ENCODE measurements at places on chromosomes 6 and 20.

- no peak for DNase-seq
Measured at GRCh38 chr20:4844751-4845465, 123.2 kb downstream of the PRND start.

GRCh38 chr20:44776980-44777379, 31.3 kb downstream of the KCNK15 start:
- no peak for DNase-seq

- no peak for DNase-seq
Measured at GRCh38 chr20:4978050-4978918, 23.0 kb downstream of the SLC23A2 start.

DNA sequence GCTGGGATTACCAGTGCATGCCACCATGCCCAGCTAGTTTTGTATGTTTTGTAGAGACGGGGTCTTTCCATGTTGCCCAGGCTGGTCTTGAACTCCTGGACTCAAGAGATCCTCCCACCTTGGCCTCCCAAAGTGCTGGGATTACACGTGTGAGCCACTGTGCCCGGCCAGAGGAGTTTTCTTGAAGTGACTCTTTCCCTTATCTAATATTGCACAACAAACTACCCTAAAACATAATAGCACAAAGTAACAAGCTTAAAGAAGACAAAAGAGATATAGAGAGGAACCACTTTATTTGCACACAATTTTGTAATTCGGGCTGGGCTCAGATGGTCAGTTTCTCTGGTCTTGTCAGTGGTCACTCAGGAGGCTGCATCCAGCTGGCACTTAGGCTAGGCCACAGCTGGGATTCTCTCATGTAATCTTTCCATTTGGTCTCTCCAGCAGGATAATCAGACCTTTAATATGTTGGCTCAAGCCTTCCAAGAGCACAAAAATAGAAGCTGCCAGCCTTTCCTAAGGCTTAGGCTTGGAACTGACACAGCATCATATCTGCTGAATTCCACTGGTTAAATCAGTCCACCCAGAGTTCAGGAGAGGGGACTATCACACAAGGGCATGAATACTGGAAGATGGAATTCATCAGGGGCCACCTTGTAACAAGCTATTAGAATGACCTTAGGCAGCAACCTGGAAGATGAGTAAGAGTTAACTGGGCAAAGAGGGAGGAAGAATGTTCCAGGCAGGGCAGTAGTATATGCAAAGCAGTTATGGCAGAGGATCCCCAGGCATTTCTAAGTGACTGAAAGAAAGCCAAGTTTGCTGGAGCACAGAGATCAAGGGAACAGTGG, 56.7 kb upstream of the PNRC1 start:
- DNase-seq, result no peak

DNA sequence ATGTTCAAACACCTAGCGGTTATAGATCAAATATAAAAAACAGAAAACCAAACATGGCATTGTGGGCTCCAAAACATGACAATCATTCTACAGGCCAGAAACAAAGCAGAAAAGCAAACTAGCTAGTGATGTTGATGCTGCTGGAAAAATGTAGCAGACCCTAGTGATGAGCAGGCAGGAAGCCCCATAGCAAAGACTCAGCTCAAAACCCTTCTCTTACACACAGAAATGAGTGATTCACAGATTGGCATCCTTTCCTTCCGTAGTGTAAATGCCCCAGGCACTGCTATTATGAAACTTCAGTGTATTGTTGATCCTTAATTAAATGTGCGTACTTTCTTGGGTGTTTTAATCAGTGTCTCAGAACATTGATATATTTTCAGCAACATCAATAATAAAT, 425.1 kb downstream of the UTRN start:
- DNase-seq, result no peak

- DNase-seq, result no peak
Measured at GRCh38 chr20:24151621-24152294, 163.2 kb upstream of the GGTLC1 start.
